Activated naive CD8-positive, alpha-beta T cell treated with anti-CD3 and anti-CD28 coated beads, Interleukin-2, amount 10 ng/mL, durations not matched to agents 7 days and 5 days (primary cell): ENCODE measurements at places on chromosomes 7 and 10. TPM values are rescaled to one million over a fixed set of nuclear protein-coding genes. Genes with fewer than 3 reads are reported as not detected.

Gene NUP42
- 39.2 TPM for total RNA-seq

Gene SYCE1
- 2.1 TPM for total RNA-seq

Gene ELAPOR2
- 2.9 TPM for total RNA-seq

Gene CHRM2
- total RNA-seq: not detected

Gene BHLHA15
- not detected for total RNA-seq

Gene CLEC5A
- 0.60 TPM for total RNA-seq

Gene IKZF1
- total RNA-seq: 410 TPM

Gene PPIA
- 1,692 TPM for total RNA-seq

Gene CLDN12
- total RNA-seq: 5.0 TPM

DNA sequence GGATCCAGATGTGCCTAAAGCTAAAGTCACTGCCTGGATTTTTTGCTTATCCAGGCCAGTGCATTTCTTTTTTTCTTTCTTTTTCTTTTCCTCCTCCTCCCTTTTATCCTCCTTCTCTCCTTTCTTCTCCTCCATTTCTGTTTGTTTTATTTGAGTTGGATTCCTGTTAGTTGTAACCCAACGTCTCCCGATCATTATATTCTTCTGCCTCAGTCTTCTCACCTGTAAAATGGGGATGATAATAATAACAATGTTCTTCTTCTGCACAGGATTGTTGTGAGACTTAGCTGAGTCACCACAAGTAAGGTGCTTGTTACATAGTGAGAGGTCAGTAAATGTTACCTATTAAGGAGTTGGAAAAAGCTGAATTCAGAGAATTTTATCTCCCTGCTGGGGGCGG lies 13.7 kb upstream of the FFAR4 start:
- H3K36me3 ChIP-seq: no peaks in the 10 kb centered on the region
- no peaks in the 10 kb centered on the region for H3K4me1 ChIP-seq
- no peak overlapping the region for H3K27ac ChIP-seq
- H3K27me3 ChIP-seq: peaks cover 2% of the 10 kb centered on the region
- DNase-seq: no peak

- no peak for DNase-seq
- peaks cover 9% of the 10 kb centered on the region for H3K4me1 ChIP-seq
- H3K4me3 ChIP-seq: no peak overlapping the region
- peaks cover 1% of the 10 kb centered on the region for H3K36me3 ChIP-seq
- no peak overlapping the region for H3K27ac ChIP-seq
Observed at GRCh38 chr10:97279121-97279815, 13.2 kb downstream of the ARHGAP19 start.

DNA sequence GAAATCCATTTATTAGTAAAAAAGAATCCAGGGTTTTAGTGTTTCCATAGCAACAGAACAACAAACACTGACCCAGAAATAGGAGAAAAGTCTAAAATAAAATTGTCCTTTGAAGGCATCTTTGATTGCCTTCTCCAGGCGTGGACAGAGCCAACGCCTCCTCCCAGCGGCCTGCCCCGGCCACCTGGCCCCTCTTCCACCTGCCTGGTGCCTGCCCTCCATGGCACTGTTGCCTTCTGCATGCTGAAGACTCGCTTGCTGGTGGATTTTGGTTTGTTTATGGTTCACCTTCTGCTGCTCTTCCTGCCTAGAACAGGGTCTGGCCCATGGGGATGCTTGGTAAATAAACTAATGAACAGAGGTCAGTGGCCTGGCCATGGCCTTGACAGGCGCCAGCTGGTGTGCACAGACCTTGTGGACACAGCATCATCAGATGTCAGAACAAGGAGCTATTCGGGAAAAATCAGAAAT lies 107.4 kb downstream of the DYNC2I1 start:
- no peak for DNase-seq
- no peaks in the 10 kb centered on the region for H3K4me1 ChIP-seq
- H3K27ac ChIP-seq: no peak overlapping the region
- H3K27me3 ChIP-seq: peaks cover 5% of the 10 kb centered on the region

DNA sequence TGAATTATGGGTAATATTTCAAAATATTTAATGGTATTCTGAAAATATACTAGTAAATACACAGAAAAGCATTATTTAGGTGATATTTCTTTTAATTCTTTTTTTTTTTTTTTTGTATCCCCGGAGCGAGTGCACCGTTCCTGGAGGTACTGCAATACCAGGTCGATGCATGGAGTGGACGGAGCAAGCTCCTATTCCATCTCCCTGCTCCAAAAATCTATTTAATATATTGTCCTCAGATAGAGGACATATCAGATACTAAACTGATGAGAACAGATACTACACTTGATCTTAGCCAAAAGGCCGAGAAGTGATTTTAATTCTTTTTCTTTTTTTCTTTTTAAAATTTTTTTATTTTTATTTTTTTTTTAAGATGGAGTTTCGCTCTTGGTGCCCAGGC lies 10.8 kb downstream of the BTRC start:
- no peaks in the 10 kb centered on the region for H3K27me3 ChIP-seq
- no peak overlapping the region for H3K27ac ChIP-seq
- peaks cover 3% of the 10 kb centered on the region for H3K36me3 ChIP-seq
- no peak for DNase-seq
- no peak overlapping the region for H3K4me3 ChIP-seq
- peaks cover 5% of the 10 kb centered on the region for H3K4me1 ChIP-seq

DNA sequence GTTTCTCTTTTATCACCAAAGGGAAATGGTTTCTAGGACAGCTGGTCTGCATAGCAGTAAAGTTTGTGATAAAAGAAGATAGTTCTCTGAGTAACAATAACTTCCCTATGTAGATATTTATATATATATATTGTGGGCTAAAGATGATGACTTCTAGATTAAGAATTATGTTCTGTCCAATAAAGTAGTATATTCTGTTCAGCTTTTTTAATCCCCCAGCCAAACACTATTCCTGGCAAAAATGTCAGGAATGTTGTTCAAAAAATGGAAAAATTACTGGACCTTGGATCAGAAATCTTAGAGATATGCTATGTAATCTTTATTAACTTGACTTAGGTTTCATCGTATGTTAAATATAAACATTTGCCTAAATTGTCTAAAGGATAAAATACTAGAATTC lies 136.3 kb upstream of the GNAI1 start:
- no peaks in the 10 kb centered on the region for H3K36me3 ChIP-seq
- no peak overlapping the region for H3K27ac ChIP-seq
- H3K27me3 ChIP-seq: no peaks in the 10 kb centered on the region
- no peak for DNase-seq

DNA sequence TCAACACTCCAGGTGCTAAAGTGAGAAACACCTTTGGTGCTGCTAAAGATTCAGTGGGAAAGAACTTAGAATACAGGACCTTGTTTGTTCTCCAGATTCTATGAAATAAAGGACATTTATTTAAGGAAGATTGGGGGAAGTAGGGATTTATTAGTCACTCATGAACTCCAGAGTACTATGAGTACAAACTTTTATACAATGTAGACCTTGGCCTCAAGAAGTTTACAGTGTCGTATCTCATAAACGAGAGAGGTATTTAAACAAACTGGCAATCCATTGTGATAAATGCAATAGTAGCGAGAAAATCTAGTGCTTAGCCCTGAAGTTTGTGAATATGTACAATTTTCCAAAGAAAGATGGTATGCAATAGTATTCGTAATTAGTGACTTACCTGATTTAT lies 59.1 kb downstream of the TES start:
- H3K4me3 ChIP-seq: no peak overlapping the region
- H3K27me3 ChIP-seq: peaks cover 27% of the 10 kb centered on the region
- H3K27ac ChIP-seq: no peak overlapping the region
- H3K36me3 ChIP-seq: no peaks in the 10 kb centered on the region
- no peaks in the 10 kb centered on the region for H3K4me1 ChIP-seq
- DNase-seq: no peak

GRCh38 chr7:41820111-41820671 lies 117.3 kb upstream of the INHBA start:
- peaks cover 13% of the 10 kb centered on the region for H3K27me3 ChIP-seq
- no peak overlapping the region for H3K4me3 ChIP-seq
- H3K4me1 ChIP-seq: peaks cover 26% of the 10 kb centered on the region
- H3K36me3 ChIP-seq: peaks cover 3% of the 10 kb centered on the region

DNA sequence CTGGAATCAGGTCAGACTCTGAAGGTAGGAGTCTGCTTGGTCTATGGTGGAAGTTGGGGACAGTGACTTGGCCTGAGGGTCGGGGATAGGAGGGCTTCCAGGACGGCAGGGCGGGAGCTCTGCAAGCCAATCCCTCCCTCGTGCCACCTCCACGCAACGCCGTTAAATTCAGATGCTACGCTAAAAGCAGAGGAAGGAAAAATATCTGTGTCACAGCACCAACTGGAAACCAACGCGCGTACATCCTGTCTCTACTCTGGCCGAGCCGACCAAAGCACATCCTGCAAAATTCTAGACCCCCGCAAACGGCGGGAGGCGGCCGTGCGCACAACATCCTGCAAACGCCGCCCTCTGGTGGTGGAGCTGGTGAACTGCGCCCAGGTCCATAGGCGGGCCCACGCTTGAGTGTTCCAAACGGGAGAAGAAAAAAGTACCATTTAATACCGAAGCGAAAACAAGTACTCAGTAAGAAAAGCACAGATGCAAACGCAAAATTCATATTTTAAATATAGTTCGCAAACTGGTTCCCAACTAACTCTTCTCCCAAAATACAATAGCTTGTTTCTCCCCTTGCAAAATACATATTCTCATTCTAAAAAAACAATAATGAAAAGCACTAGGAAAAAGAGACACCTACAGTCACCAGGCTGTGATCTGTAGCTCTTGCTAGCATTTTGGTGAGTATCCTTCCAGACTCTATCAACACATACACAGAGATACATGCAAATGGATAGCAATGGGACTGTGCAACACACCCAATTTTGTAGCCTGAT lies 45.7 kb upstream of the HSPA12A start:
- peaks cover 11% of the 10 kb centered on the region for H3K4me1 ChIP-seq
- no peaks in the 10 kb centered on the region for H3K36me3 ChIP-seq
- peak overlapping the region; percentile 35 for H3K4me3 ChIP-seq
- DNase-seq: peak; percentile 84
- H3K27ac ChIP-seq: peak overlapping the region; percentile 77

GRCh38 chr7:99090771-99091542 lies 53.0 kb downstream of the SMURF1 start:
- no peaks in the 10 kb centered on the region for H3K4me1 ChIP-seq
- H3K36me3 ChIP-seq: peaks cover 9% of the 10 kb centered on the region
- no peak overlapping the region for H3K4me3 ChIP-seq
- no peak for DNase-seq
- no peak overlapping the region for H3K27ac ChIP-seq

DNA sequence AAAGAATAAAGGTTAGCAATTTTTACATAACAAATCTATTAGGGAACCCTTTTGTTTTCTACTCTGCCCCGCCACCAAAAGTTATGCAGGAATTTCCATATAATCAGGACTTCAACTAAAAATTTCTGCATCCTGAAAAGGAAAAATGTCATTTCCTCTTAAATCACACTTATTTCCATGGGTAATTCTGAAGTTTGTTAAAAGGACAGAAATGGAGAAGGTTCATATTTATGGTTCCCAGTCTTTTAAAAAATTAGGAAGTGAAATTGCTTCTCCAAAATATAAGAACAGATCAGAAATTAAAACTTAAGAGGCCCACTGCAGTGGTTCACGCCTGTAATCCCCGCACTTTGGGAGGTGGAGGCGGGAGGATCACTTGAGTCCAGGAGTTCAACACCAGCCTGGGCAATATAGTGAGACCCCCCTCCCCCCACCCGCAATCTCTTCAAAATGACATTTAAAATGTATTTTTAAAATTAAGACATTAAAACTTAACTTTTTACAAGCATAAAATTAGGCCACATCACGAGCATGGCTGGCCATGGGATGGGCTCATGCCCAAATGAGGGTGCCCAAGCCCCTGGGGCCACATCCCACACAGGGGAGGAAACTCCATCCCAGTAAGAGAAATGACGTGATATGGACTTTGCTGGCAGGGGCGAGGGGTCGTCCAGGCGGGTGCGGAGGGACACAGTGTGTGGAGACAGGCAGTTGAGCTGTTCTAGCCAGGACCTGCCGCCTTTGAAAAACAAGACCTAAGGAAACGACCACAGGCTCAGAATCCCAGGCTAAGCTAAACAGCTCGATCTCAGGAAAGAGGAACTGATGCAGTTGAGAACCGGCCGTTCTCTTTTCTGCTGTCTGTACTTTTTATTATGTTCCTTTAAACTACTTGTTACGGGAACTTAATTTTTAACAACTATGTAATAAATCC lies 51.3 kb upstream of the NFE2L3 start:
- peaks cover 14% of the 10 kb centered on the region for H3K36me3 ChIP-seq
- H3K4me3 ChIP-seq: peak overlapping the region; percentile 83
- H3K4me1 ChIP-seq: peaks cover 39% of the 10 kb centered on the region

- no peaks in the 10 kb centered on the region for H3K27me3 ChIP-seq
- no peak overlapping the region for H3K27ac ChIP-seq
- H3K4me3 ChIP-seq: no peak overlapping the region
- no peak for DNase-seq
- H3K36me3 ChIP-seq: no peaks in the 10 kb centered on the region
- no peaks in the 10 kb centered on the region for H3K4me1 ChIP-seq
Observed at GRCh38 chr10:107986571-107986970, 822.1 kb upstream of the SORCS1 start.

- peaks cover under 1% of the 10 kb centered on the region for H3K36me3 ChIP-seq
- no peak overlapping the region for H3K27ac ChIP-seq
- no peak overlapping the region for H3K4me3 ChIP-seq
- no peak for DNase-seq
- peaks cover under 1% of the 10 kb centered on the region for H3K4me1 ChIP-seq
- no peaks in the 10 kb centered on the region for H3K27me3 ChIP-seq
Observed at GRCh38 chr7:130381468-130382312, 1.4 kb downstream of the CPA1 start.

- H3K36me3 ChIP-seq: no peaks in the 10 kb centered on the region
- H3K27ac ChIP-seq: no peak overlapping the region
- no peaks in the 10 kb centered on the region for H3K4me1 ChIP-seq
Observed at GRCh38 chr10:44829426-44829825, 81.7 kb upstream of the TMEM72 start.

GRCh38 chr7:80584778-80585177 lies 53.7 kb upstream of the CD36 start:
- no peak for DNase-seq
- no peaks in the 10 kb centered on the region for H3K27me3 ChIP-seq
- no peaks in the 10 kb centered on the region for H3K36me3 ChIP-seq
- no peak overlapping the region for H3K4me3 ChIP-seq

GRCh38 chr7:30994206-30995100 lies 30.7 kb downstream of the GHRHR start:
- peaks cover 7% of the 10 kb centered on the region for H3K27me3 ChIP-seq
- no peak for DNase-seq
- H3K36me3 ChIP-seq: no peaks in the 10 kb centered on the region
- no peak overlapping the region for H3K27ac ChIP-seq
- H3K4me3 ChIP-seq: no peak overlapping the region

GRCh38 chr10:15898046-15898445 lies 37.7 kb upstream of the MINDY3 start:
- H3K27ac ChIP-seq: no peak overlapping the region
- H3K36me3 ChIP-seq: no peaks in the 10 kb centered on the region
- H3K4me1 ChIP-seq: no peaks in the 10 kb centered on the region
- DNase-seq: no peak
- H3K4me3 ChIP-seq: no peak overlapping the region

DNA sequence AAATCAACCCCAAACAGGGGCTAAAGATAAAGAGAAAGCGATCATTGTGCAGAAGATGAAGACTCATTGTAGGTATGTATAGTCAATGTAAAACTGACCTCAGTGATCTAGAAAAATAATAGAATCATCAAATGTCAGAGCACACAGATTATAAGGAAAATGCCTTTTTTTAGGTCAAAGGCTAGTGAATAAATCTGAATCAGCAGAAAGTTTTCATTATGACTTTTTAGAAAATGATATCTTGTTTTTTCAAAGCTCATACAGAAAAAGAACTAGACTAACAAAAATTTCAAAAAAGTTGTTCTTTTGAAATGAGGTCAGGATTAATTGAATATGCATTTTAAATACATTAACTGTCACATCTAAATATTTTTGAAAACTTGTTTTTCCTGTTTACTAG lies 60.2 kb upstream of the STEAP4 start:
- peaks cover 20% of the 10 kb centered on the region for H3K27me3 ChIP-seq
- H3K4me1 ChIP-seq: no peaks in the 10 kb centered on the region
- no peak overlapping the region for H3K27ac ChIP-seq
- no peak for DNase-seq
